ENCODE measurements at places on chromosomes 12 and 14.

DNA sequence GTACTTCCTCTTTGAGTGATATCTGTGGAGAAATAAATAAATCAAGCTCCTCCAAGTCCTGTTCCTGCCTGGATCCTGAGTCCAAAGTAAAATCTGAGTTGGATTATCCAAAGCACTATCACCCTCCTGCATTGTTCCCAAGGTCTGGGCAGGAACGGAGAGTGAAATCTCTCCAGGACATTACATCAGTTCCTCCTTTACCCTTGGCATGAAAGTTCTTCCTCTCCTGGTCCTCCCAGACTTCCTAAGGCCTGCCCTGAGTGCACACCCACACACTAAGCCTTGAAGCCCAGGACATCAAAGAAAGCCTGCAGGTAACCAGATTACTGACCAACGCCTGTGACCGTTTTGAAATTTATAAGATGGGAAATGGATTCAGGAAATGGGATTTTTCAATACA is 206.8 kb upstream of the BCL2L14 start:
- DNase-seq: no peak

DNA sequence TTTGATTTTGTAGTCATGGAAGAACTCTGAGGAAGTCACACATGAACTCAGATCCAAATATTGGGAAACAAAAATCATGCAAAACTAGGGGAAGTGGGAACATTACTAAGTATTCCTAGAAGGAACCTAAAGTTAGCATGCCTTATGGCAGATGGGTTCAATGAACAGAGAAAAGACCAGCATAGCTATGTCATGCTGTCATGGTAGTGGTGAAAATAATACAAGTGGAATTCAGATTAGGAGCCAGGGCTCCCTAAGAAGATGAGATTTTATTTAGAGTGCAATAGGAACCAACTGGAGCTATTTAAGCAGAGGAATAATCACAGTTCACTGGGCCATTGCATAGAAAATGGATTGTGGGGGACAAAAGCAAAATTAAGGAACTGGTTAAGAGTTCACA is 134.0 kb downstream of the DIO2 start:
- no peak for DNase-seq

DNA sequence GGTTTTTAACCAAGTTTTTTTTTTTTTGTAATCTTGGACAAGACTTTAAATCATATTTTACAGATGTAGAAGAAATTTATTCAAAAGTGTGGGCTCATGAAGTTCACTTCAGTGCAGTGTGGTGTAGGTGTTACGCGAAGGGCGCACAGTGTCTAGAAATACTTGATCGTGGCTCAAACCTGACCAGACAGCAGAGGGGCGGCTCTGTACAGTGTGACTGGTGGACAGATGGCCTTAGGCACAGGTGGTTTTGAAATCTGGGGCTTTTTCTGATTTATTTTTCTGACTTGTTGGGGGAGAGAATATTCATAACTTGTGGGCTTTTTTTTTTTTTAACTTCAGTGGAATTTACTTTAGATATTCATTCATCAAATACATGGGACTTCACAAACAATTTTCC is 179.2 kb downstream of the PELI2 start:
- DNase-seq: no peak

GRCh38 chr12:34397591-34398365 is 375.5 kb downstream of the ALG10 start:
- no peak for DNase-seq

DNA sequence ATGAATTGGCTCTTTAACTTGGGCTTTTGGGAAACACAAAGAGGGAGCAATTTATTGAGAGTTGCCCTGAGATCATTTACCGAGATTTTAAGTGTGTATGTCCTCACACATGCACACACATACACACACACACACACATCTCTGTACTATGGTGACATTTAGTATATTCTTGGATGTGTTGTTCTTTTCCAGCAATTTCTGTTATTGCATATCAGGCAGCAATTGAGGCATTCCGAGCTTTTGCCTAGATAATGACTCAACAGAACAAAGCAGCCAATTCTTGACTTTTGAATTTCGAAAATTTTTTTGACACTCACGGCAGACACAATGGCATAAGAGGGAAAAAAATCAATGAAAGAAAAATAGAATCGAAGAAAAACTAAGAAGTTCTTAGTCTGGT is 248.5 kb downstream of the DUSP6 start:
- no peak for DNase-seq

DNA sequence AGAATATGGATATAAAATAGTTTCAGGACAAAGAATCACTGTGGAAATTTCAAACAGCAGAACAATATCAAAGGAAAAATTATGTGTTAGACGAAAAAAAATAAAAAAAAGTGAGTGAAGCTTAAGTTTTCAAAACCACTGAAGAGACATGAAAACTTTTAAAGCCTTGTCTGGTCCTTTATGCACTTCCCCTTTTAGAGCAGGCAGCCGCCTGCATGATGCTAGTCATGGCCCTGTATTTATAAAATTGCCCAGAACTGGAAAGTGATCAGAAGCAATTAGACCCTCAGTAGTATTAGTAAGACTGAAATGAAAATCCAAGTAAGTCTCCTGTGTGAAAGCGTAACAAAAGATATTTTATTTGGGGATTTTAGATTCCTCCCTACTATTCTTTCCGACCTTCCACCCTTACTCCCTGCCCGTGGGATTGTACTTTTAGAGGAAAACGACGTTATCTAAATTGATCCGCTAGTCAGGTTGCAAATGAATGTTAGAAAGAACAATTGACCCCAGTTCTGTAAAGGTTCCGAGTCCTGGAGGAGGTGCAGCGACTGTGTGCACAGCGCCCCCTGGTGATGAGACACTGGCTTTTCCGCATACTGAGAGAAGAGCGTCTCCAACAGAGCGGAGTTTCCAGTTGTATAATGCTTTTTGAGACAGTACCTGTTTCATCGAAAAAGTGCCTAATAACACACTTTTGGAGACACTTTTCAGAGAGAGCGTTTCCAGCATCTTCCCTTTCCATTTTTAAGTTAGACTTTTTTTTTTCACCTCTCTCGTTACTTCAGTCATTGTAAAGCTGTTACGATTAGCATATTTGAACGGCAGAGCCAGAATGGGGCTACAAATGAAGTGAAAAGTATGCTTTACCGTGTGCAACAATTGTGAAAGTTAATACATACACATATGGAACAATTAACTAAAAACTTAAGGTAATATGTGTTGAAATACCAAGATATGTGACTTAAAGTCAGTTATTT is 12.4 kb downstream of the MGST1 start:
- DNase-seq: no peak

DNA sequence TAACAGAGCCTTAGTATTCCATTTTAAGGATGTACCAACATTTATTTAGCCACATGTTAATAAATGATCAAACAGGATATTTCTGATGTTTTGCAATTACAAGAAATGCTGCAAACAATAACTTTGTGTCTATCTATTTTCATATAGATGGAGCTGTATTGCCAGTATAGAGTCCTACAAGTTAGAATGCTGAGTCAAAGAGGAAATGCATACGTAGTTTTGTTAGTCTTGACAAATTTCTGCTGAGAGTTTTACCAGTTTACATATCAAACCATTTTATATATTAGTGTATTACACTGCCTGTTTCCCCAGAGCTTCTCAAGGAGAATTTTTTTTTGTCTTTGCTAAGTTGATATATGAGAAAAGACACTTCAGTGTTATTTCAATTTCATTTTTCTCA is 541.7 kb downstream of the SLC16A7 start:
- DNase-seq: no peak

- DNase-seq: no peak
Measured at GRCh38 chr12:79764641-79765040, 73.9 kb upstream of the PAWR start.

DNA sequence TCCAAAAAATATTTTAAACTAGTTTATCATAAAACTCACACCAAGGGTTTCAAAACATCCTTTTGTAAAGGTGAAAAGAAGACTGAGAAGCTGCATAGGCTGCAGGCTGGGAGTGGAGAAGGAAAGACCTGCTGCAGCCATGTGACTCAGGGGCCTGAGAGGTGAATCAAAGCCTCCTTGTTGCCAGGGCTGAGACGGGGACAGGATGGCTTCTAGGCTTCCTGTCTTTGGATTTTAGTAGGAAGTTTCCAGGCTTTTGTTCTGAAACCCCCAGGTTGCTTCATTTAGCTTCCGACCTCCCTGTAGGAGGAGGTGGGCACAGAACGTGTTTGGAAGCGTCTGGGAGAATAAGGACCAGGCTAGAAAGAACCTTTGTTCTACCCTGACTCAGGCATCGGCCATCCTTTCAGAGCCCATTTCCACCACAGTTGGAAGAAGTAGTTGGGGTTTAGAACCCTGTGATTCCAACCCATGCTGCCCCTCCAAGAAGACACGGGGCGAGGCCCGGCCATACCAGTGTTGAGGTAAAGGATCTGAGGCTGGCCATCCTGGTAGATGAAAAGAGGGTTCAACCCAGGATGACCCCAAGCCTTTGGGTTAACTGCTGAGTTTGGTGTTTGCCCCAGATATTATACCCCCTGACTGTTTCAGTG is 122.4 kb downstream of the SLC25A47 start:
- DNase-seq: no peak

- peak; percentile 58 for DNase-seq
Measured at GRCh38 chr12:64682572-64683277, 72.4 kb downstream of the RASSF3 start.

GRCh38 chr12:20369305-20370013 is 1.1 kb downstream of the PDE3A start:
- DNase-seq: no peak

DNA sequence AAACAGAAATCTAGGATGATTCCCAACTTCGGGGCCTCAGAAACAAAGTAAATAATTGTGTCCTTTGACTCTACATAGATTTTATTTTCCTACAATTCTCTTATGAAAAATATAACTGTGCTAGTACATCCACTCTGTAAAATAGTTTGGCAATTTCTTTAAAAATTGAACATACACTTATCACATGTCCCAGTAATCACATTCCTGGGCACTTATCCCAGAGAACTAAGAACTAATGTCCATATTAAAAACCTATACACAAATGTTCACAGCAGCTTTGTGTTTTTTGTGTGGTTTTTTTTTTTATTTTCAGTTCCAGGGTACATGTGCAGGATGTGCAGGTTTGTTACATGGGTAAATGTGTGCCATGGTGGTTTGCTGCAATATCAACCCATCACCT is 99.0 kb downstream of the KCNH5 start:
- DNase-seq: no peak
